ENCODE measurements at places on chromosomes 2 and 18. TPM values are rescaled to one million over a fixed set of nuclear protein-coding genes. Genes with fewer than 3 reads are reported as not detected.

ANKRD62 gene
- total RNA-seq: 0.20 TPM

DPP10 gene
- not detected for total RNA-seq

WDFY1 gene
- 81.9 TPM for total RNA-seq

RESP18 gene
- not detected for total RNA-seq

SCLY gene
- total RNA-seq: 33.9 TPM

SLC4A3 gene
- 7.3 TPM for total RNA-seq

HOXD13 gene
- total RNA-seq: not detected

GRCh38 chr2:157468931-157469708 is 25.2 kb upstream of the CYTIP start:
- H3K36me3 ChIP-seq: no peaks in the 10 kb centered on the region
- H3K27me3 ChIP-seq: no peaks in the 10 kb centered on the region
- DNase-seq: no peak
- H3K27ac ChIP-seq: no peak overlapping the region
- no peaks in the 10 kb centered on the region for H3K4me1 ChIP-seq
- no peak overlapping the region for H3K4me3 ChIP-seq

GRCh38 chr18:78983512-78983911 is 3.9 kb downstream of the SALL3 start:
- no peak overlapping the region for H3K27ac ChIP-seq
- no peaks in the 10 kb centered on the region for H3K36me3 ChIP-seq
- H3K27me3 ChIP-seq: peaks cover 41% of the 10 kb centered on the region
- H3K4me3 ChIP-seq: no peak overlapping the region
- H3K4me1 ChIP-seq: no peaks in the 10 kb centered on the region
- no peak for DNase-seq

DNA sequence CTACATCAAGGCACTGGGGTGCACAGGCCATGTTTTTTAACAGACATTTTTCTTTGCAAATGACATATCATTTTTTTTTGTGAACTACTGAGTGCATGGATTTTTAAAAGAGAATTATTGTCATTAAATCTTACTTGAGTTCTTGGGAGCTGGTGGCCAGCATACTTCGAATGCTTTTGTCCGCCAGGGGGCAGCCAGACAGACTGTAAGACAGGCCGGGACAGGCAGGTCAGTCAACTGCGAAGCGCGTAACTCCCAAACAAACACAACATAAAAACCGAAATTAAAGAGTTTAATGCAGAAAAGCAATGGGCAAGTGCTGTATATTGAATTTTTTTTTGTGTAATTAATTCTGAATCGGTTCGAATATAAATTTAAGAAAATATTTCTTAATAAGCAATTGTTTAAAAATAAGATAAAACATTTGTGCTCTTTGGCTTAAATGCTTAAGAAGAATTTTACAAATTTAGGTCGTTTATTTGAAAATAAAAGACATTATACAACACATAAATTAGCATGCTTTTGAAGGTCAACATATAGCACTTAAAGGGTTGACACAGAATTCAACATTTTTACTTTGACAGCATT is 142.2 kb upstream of the PXDN start:
- H3K36me3 ChIP-seq: no peaks in the 10 kb centered on the region
- H3K4me1 ChIP-seq: no peaks in the 10 kb centered on the region
- peak; percentile 14 for DNase-seq
- no peak overlapping the region for H3K27ac ChIP-seq

DNA sequence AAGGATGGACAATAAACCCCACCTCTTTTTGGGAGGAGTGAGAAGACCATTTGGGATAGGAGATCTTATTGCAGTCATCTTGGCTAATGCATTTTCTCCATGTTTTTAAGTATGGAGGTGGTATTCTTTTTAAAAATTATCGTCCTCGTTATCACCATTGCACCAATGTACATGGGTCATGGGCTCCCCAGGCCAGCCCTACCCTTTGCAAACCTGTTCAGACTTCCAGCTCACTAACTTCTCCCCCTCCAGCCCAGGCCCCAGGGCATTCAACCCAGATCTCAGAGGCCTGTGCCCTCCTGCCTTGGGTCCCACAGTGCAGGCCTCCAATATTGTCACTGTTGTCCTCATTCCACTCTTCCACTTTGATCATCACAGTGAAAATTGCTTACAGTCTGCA is 68.4 kb downstream of the BCL2L11 start:
- no peak overlapping the region for H3K27ac ChIP-seq
- DNase-seq: no peak
- H3K36me3 ChIP-seq: no peaks in the 10 kb centered on the region
- H3K4me3 ChIP-seq: no peak overlapping the region
- no peaks in the 10 kb centered on the region for H3K27me3 ChIP-seq

- H3K27me3 ChIP-seq: no peaks in the 10 kb centered on the region
- no peak overlapping the region for H3K27ac ChIP-seq
- no peaks in the 10 kb centered on the region for H3K36me3 ChIP-seq
- H3K4me3 ChIP-seq: no peak overlapping the region
- H3K4me1 ChIP-seq: no peaks in the 10 kb centered on the region
Observed at GRCh38 chr18:4544142-4544541, 89.0 kb upstream of the DLGAP1 start.

DNA sequence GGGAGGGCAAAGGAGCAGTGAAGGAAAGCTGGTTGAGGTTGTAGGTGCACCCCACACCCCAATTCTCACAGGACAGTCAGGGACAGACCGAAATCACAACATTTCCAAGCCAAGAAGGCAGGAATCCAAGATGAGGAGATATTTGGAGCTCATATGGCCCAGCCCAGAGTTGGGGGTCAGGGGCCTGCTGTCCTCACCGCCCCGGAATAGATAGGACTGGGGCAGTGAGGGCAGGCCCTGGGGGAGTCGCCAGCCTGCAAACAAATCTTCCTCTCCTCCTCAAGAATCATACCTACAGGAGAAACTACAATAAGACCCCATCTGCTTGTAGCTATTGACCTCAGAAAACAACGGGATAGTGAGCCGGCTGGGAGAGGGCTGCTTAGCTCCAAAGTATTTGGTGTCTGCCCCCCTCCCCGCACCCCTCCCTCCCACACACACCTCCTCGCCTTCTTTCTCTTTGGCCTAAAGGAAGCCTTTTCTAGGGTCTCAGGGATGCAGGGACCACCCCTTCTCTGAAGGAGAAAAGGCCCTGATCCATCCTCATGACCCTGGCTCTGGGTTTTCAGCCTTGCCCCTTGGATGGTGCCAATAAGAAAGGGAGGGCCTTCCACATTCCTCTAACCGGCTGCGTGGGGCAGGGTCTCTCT is 3.8 kb downstream of the EN1 start:
- H3K4me1 ChIP-seq: no peaks in the 10 kb centered on the region
- no peaks in the 10 kb centered on the region for H3K36me3 ChIP-seq
- no peak overlapping the region for H3K4me3 ChIP-seq
- DNase-seq: no peak
- H3K27ac ChIP-seq: no peak overlapping the region

GRCh38 chr2:27174638-27175037 is 25.8 kb downstream of the TCF23 start:
- no peak overlapping the region for H3K4me3 ChIP-seq
- no peaks in the 10 kb centered on the region for H3K36me3 ChIP-seq
- peaks cover 17% of the 10 kb centered on the region for H3K27me3 ChIP-seq
- H3K27ac ChIP-seq: no peak overlapping the region
- H3K4me1 ChIP-seq: no peaks in the 10 kb centered on the region

GRCh38 chr2:48541666-48542389 is 11.9 kb downstream of the STON1 start:
- H3K27ac ChIP-seq: no peak overlapping the region
- H3K36me3 ChIP-seq: no peaks in the 10 kb centered on the region
- H3K27me3 ChIP-seq: no peaks in the 10 kb centered on the region
- DNase-seq: no peak
- no peaks in the 10 kb centered on the region for H3K4me1 ChIP-seq
- no peak overlapping the region for H3K4me3 ChIP-seq

DNA sequence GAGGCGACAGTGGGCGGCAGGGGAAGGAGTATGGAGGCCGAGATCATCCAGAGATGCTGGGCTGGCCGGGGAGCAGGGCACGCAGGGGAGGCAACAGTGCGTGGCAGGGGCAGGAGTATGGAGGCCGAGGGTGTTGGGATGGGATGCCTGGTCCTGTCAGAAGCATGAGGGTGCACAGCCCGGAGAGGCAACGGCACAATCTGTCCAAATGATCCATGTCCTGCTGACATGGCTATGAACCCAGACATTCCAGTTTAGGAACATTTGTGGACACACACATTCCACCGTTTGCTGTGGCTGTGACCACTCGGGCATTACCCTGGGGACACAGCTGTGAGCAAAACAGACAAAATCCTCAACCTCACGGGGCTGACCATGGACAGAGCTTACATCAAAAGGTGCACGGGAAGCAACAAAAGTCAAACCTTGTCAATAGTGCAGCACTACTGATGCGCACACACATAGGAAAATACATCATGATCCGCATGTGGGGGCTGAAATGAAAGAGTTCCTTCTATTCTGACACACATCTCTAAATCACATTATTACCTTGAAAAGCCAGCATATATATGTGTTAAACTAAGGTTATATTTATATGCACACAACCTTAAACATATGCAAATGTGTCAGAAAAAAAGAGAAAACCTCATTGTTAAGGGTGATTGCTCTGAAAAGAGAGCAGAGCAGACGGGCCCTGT is 144.0 kb upstream of the GPC1 start:
- no peaks in the 10 kb centered on the region for H3K4me1 ChIP-seq
- no peak overlapping the region for H3K27ac ChIP-seq
- H3K27me3 ChIP-seq: peaks cover 42% of the 10 kb centered on the region
- H3K36me3 ChIP-seq: no peaks in the 10 kb centered on the region
- H3K4me3 ChIP-seq: no peak overlapping the region
- DNase-seq: no peak

- no peaks in the 10 kb centered on the region for H3K27me3 ChIP-seq
- H3K4me1 ChIP-seq: no peaks in the 10 kb centered on the region
- H3K4me3 ChIP-seq: no peak overlapping the region
- DNase-seq: no peak
- H3K27ac ChIP-seq: no peak overlapping the region
Observed at GRCh38 chr18:2686349-2686968, 30.9 kb downstream of the SMCHD1 start.

GRCh38 chr2:217846321-217846743 is 156.5 kb downstream of the TNS1 start:
- no peaks in the 10 kb centered on the region for H3K27me3 ChIP-seq
- no peak for DNase-seq
- H3K4me3 ChIP-seq: no peak overlapping the region
- 0 out of 2 replicates have a peak, but pooled peaks cover 7% of the 10 kb centered on the region for H3K4me1 ChIP-seq

All from PC-9 (cell line).